Inflammatory macrophage (primary cell): ENCODE measurements at places on chromosomes 1 and 21.
A peak's percentile ranks its signal among the peaks of the same experiment; 100 is the strongest.

GRCh38 chr1:227033880-227034279 is 93.8 kb downstream of the COQ8A start:
- no peak for DNase-seq

- DNase-seq, result peak; percentile 65
Measured at GRCh38 chr1:212699104-212699624, 476 bp downstream of the BATF3 start.

DNA sequence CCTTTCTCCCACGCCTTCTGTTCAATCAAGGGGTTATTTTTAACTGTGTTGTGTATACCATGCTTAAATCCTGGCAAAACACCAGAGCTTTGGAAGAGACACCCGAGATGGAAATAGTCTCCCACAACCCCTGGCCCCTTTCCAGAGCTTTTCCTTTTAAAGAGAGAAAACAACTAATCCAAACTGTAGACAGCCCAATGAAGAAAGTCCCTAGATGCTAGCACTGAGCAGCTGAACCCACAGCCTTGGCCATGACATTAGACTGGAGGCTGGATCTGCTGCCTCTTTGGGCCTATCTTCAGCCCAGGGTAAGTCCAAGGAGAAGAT is 64.9 kb upstream of the ARTN start:
- no peak for DNase-seq

- DNase-seq, result no peak
Measured at GRCh38 chr1:220516722-220517042, 11.3 kb upstream of the MARK1 start.

- DNase-seq, result no peak
Measured at GRCh38 chr1:198220428-198220827, 63.6 kb downstream of the NEK7 start.

DNA sequence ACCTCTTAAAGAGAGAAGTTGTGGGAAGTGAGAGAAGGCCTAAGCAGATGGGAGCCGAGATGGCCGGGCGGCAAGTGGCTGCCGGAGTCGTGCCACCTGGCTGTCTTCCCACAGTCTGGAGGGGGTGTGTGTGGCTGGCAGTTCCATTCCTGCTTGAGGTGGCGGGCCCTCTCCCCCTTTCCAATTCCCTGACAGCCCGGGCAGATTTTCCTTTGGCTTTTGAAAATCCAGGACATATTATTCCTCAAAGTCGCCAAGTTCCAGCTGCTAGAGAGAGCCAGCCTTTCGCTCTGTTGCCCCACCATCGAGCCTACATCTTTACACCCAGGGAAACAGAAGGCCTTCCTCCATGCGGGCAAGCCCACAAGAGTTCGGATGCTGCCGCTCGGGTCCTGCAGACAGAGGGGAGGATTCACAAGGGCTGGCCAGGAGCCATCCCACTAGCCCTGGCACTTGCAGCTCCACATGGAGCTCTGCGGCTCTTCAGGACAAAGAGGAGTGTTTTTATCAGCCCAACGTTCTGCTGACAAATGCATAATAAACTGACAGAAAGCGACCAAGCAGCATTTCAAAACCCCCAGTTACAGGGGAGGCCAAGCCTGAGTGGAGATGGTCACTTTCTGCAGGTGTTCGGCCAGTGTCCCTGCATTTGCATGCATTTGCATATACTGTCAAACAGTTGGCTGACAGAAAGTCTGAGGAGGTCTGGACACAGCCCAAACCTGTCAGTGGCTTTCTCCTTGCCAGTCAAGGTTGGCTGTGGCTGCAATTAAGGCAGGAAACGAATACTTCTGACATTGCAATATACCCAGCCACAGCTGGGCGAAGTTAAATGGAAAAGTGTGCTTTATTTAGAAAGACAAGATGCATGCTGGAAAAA is 45.9 kb downstream of the OLIG1 start:
- DNase-seq, result no peak

- peak; percentile 89 for DNase-seq
Measured at GRCh38 chr21:41361786-41362604, at the start of gene MX2. Gene MX2 (plus strand): TSS chr21:41362027. CDS start chr21:41376907, 14,880 bp downstream.
